Activated naive CD8-positive, alpha-beta T cell treated with anti-CD3 and anti-CD28 coated beads, Interleukin-2, amount 10 ng/mL, durations not matched to agents 7 days and 5 days (primary cell): ENCODE measurements at places on chromosomes 16 and 17. TPM values are rescaled to one million over a fixed set of nuclear protein-coding genes. Genes with fewer than 3 reads are reported as not detected.
A peak's percentile ranks its signal among the peaks of the same experiment; 100 is the strongest.

GRCh38 chr16:16162591-16162990 lies 60.7 kb downstream of the ABCC6 start:
- no peak for DNase-seq

DNA sequence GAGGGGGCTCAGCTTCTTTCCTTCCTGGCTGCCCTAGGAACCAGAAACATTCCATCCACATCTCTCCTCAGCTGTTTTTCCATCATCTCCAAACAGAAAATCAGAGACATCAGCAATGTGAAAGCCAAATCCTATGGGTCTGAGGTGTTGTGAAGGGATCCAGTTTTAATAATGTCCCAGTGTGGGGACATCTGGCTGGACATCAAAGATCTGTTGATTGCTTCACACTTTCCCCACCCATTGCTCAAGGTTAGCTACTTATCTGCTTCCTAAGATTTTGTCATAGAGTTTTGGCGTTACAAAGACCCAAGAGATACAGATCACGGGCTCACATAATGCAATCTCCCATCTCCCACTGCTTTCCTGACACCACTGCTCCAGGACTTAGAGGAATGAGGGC lies 47.8 kb upstream of the AXIN2 start:
- DNase-seq = no peak

DNA sequence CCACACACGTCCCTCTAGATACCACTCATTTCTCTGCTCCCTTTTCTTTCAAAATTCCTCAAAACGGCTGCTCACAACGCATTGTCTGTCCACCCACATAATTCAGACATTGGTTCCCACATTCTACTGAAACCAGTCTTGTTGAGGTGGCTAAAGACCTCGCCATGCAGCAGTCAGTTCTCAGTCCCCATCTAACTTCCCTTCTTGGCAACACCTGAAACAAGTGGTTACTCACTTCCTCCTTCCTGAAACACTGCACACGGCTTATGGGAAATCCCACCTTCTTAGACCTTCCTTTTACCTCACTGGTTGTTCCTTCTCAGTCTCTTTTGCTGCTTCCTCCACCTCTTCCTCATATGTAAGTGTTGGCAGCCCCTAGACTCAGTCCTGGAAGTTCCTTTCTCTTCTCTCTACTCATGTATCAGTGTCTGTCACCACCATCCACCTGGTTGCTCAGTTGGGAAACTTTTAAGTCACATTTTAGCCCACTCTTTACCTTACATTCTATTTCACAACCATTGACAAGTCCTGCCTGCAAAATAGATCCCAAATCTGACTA lies 277.1 kb downstream of the CEP112 start:
- no peak for DNase-seq

DNA sequence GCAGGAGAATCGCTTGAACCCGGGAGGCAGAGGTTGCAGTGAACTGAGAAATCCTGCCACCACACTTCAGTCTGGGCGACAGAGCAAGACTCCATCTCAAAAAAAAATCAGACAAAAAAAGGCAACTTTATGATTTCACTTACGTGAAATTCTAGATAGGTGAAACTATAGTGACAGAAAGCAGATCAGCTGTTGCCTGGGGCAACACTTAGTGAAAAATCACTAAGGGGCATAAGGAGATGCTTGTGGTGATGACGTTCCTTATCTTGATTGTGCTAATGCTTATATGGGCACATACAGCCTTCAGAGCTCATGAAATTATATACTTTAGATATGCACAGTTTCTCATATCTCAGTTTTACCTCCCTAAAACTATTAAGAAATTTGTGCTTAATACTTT lies 41.6 kb upstream of the SLC5A10 start:
- no peak for DNase-seq

- DNase-seq = peak; percentile 62
These were observed 12.5 kb upstream of the ANKRD40CL start for GRCh38 chr17:50779747-50780353.

- DNase-seq = no peak
These were observed 55.1 kb downstream of the KSR1 start for GRCh38 chr17:27511168-27511883.

GRCh38 chr17:28570716-28571360 lies 486 bp downstream of the PIGS start:
- peak; percentile 68 for DNase-seq

- DNase-seq = no peak
These were observed 258.4 kb downstream of the MAP2K6 start for GRCh38 chr17:69672924-69673323.

DNA sequence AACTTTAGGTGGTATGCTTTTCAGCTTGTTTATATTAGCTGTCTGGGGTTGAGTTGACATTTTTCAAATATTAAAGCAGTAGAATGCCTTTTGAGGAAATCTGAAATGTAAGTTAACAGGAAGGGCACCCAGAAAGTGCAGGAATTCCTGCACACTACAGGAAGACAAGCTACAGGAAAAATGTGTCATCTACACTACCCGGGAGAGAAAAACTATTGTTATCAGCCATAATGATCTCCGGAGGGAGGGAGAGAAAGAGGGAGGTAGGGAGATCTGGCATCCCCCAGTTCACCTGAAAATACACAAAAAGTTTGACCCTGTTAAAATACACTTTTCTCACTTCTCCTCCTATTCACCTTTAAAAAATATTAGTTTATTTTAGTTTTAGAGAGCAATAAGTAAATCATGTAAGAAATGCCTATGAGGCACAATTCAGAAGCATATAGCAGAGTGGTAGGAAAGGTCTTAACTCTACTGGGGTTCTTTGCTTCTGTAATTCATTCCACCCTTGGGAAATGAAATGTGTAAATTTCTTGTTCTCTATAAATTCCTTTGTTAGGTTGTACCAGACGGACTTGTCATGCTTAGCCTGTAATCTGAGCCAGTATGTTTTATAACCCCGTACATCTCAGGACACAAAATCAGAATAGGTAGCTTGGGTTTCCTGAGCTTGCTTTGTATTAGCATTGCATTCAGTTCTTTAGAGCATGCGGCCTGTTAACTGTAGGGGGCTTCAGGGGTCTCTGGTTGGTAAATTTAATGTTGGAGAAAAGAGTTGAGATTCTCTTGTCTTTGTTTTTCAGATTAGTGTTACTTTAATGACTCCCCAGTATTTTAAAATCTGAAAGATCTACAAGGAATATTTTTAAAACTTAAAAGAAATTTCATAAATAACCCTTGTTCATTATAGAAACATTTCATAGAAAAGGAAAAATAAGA lies 3.3 kb downstream of the MAP2K6 start:
- no peak for DNase-seq

GRCh38 chr16:80803339-80804055 lies 901 bp downstream of the CDYL2 start:
- DNase-seq = peak; percentile 63

- no peak for DNase-seq
These were observed 4.8 kb upstream of the CALB2 start for GRCh38 chr16:71353736-71354135.

GRCh38 chr17:76444518-76445311 lies 8.2 kb downstream of the UBE2O start:
- DNase-seq = no peak

DNA sequence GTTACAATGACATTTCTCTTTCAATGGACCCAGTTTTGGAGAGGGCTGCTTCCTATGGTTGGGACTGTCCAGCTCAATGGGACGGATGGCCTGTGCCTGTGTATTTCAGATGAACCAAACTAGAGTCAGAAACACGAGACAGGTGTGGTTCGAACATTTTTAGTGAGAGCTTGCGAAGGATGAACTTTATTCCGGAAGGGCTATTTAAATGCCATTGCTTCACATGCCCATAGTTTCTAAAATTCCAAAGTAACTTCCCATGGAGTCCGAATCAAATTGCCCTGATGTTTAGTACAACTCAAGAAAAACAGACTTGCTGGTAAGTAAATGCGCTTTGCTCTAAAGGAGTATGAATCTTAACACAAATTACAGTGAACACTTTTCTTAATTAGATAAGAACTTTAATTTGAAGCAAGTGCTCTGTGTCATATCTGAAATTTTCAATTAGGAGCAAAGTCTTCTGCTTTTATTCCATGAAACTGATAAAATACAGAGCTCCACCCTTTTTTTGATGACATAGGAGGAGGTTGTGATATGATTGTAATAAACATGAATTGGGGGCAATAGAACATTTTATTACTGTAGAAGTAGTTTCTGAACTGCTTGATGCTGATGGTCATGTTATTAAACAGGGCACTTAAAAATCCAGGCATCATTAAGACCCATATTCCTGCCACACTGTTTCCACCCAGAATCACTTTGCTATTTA lies 1.3 kb downstream of the KRT20 start:
- DNase-seq = no peak

DNA sequence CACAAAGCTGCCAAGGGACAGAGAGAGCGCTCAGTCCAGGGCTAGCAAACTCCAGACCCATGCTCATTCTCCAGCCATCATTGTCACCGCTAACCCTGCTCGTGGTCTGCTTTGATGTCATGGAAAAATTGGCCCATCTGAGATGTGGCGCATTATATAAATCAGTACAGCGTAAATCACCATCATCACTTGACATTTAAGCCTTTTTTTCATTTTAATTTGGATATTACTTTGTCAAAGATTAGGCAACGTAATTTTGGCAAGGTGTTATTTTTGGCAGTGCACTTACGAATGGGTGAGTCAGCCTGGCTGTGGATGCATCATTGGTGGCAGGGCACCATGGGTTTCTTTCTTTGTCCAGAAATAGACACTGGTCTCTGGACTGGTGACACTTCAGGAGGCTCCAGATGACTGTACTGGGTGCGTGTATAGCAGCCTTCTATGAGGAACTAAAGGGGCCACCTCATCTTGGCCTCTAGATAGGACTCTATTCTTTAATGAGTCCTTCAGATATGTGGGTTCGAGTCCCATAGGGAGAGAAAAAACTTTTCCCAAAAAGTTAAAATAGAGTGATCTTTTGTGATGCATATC lies 166.3 kb downstream of the MSI2 start:
- no peak for DNase-seq

- DNase-seq = no peak
These were observed 12.8 kb upstream of the CCL8 start for GRCh38 chr17:34306466-34306865.

DNA sequence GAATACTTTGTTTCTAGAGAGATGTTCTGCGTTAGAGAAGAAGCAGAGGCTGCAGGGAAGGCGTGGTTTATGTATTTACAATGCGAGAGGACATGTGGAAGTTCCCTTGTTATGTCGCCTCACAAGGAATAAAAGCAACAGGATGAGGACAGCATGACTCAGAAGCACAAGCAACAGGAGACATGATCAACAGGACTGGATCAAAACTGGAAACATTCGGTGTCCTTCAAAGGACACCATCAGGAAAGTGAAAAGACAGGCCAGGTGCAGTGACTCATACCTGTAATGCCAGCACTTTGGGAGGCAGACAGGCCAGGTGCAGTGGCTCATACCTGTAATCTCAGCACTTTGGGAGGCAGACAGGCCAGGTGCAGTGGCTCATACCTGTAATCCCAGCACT lies 52.6 kb downstream of the CCDC57 start:
- no peak for DNase-seq

DNA sequence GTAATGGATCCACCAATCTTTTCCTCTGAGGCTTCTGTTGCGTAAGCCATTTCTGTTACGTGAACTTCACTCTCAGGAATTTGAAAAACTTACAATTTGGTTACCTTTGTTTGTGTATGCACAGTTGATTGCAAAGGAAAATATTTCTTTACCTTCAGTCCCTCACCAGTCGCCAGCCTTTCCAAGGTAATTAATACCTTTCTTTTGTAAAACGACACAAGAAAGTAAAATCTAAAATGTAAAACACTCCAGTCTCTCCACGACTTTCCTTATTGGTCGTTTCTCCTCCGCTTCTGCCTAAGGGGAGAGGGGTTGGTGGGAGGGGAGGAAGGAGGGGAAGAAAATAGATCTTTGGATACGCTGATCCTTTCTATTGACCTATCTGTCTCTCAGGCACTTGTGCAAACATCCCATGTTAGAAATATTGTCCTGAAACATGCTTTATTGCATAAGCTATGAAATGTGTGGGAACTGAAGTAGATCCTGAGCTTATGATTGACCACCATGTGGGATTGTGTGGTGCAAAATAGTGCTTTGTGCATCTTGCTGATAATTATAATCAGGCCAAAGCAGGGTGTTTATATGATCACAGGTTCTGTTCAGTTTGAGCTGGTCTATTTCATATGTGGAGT lies 32.4 kb upstream of the EFCAB13 start:
- no peak for DNase-seq

TBX21 gene
- 20.7 TPM for total RNA-seq

KRT10 gene
- 28.6 TPM for total RNA-seq

DOC2B gene
- total RNA-seq = not detected

LRRC45 gene
- 41.6 TPM for total RNA-seq

E2F4 gene
- 114 TPM for total RNA-seq

MT1E gene
- total RNA-seq = 32.6 TPM

TNFAIP1 gene
- 18.7 TPM for total RNA-seq

SMIM36 gene
- not detected for total RNA-seq
